ENCODE measurements at places on chromosomes 4 and X.

DNA sequence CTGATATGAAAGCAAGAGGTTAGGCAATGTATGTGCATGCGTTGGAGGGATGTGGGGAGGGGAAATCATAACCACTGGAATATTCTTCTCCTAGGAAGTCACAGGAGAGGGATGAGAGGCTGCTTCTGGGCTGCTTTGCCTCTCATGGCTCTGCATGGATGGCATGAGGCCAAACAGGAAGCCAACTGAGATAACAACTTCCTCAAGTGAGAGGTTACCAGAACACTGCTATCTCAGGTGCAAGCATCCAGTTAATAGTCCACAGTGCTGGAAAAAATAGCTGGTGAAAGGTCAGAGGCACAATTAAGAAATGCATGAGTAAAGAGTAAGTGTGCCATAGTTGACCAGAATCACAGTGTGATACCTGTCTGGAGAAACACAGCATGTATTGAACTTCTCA, 113.3 kb downstream of the ELOVL6 start:
- no peak for DNase-seq

DNA sequence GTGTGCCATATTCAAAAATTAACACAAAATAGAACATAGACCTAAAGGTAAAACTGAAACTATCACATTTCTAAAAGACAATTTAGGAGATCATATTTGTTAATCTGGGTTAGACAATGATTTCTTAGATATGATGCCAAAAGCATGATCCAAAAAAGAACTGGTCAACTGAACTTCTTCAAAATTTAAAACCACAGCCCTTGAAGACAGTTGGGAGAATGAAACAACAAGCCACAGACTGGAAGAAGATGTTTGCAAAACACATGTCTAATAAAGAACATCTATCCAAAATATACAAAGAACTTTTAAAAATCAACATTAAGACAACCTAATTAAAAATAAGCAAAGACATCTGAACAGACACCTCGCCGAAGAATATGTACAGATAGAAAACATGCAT, 19.5 kb downstream of the COMMD8 start:
- DNase-seq: no peak

DNA sequence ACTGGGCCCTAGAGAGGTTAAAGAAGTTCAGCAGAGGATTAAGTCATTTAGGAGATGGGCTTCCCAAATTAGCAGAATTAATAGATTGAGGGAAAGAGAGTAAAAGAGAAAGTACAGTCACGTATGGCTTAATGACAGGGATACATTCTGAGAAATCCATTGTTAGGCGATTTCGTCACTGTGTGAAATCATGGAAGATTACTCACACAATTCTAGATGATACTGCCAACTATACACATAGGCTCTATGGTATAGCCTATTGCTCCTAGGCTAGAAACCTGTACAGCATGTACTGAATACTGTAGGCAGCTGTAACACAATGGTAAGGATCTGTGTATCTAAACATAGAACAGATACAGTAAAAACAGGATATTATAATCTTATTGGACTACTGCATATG, 180.6 kb downstream of the RNF150 start:
- DNase-seq: no peak

- no peak for DNase-seq
Observed at GRCh38 chr4:165009493-165010227, 22.1 kb upstream of the TRIM60 start.
